ENCODE measurements at places on chromosomes 4 and X.

GRCh38 chr4:58113126-58113525 is 1002.9 kb upstream of the IGFBP7 start:
- DNase-seq, result no peak

GRCh38 chr4:114383721-114384120 is 214.9 kb upstream of the UGT8 start:
- no peak for DNase-seq

GRCh38 chrX:87516717-87517121 is 883 bp upstream of the KLHL4 start:
- DNase-seq, result no peak

DNA sequence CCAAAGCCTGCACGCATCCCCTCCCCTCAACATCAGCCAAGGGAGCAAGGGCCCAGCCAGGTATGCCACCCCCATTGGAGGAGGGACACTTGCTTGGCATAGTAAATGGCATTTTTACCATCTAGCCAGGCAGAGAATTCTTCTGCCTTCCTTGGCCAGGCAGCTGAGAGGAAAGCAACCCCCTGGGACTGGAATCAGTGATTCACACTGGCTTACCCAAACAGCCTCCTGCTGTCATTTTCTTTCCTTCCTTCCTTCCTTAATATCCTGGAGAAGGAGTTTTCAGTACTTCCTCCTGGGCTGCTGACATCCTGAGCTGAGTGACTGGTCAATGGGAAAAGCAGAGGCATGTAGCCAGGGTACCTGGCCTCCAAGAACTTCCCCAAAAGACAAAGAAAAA is 28.6 kb upstream of the KIAA1210 start:
- DNase-seq, result no peak

DNA sequence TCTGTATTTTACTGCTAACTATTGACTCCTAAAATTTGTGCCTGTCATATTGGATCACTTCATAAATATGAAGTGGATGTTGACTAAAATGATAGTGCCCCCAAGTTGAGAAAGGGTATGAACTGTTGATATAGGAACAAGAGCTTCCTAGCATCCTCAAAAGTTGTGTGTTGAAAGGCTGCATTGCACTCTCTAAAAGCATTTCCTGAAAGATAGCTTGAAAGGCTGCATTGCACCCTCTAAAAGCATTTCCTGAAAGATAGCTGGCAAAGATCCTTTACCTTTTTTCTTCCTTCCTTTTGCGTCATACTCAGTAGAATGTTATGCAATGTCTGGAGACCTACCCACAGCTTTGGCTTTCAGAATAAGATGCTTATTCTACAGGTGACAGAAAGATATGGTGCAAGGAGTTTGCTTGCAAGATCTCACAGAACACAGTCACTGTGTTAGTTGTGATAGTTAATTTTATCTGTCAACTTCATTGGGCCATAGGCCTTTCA is 274.6 kb upstream of the GALNTL6 start:
- no peak for DNase-seq

- no peak for DNase-seq
Measured at GRCh38 chrX:12441381-12442128, 303.3 kb downstream of the FRMPD4 start.

- no peak for DNase-seq
Measured at GRCh38 chrX:107549504-107549903, 78.8 kb upstream of the PRPS1 start.

- DNase-seq, result no peak
Measured at GRCh38 chr4:1330761-1331590, 16.0 kb upstream of the UVSSA start.

GRCh38 chrX:18491587-18492340 is 66.4 kb downstream of the CDKL5 start:
- no peak for DNase-seq

DNA sequence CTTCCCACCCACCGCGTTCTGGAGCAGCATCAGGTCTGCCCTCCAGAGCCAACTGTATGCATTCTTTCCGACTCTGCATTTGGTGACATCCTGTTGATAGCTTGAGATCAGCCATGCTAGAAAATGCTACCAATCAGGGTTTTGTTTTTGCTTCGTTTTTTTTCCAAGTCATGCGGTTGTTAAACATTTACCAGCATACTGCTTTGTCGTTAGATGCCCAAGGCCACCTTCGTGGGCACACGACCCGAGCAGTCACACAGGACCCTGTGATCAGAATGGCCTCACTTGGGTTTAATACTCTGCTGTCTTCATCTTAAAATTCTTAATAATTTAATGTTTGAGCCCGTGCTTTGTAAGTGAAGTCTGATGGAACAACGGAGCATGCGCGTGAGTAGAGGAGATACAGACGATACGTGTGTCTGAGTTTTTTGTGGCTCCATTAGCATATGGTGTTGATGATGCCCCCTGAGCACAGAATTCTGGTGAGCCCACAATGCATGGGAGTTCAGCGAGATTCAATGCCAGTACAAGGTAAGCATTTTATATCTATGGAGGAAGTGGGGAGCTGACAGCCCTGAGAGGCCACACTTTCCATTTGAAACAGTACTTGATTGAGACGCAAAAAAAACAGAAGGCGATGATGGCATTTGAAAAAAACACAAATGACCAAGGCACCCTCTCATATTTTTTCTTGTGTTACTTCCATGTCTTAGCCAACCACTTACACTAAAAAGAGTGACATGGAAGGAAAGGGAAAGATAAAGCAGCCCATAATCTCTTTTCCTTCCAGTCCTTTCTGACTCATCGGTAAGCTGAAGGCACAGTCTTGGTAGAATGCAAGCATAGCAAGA is 323.6 kb downstream of the BCOR start:
- DNase-seq, result no peak

DNA sequence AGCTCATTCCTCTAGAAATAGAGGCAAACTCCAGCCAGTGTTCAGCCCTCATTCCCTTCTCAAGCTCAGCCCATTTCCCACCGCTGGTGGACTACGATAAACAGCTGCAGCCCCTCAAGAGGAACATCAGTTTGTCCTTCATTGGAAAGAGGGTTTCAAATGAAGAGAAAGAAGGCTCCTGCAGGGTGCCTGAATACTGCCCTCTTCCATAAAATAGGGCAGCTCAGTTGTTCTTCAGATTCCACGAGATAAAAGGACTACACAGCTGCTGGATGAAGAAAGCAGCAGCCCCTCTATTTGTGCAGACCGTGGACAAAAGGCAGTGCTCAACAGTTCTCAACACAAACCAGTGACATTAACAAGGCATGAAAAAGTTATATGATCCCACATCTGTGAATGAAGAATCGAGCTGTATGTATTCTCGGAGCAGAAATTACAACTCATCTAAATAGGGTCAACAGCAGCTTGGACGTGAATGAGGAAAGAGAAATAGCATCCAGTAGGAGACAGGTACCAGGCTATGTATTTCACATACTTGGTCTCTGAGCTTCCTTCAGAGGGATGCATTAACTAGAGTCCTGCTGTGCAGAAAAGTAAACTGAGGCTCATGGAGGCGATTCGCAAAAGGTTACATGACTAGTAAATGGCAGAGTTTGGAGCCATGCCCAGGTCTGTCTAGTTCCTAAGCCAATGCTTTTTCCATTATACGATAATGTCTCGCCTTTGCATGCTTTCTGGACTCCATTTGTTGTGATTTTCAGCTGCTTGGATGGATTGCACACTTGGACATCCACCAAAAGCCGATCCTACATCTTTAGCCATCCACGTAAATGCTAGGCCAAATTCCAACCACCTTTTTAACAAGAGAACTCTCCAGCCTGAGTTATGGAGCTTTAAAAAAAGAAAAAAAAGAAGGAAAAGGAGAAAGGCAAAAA is 301.2 kb upstream of the PPARGC1A start:
- DNase-seq, result no peak

DNA sequence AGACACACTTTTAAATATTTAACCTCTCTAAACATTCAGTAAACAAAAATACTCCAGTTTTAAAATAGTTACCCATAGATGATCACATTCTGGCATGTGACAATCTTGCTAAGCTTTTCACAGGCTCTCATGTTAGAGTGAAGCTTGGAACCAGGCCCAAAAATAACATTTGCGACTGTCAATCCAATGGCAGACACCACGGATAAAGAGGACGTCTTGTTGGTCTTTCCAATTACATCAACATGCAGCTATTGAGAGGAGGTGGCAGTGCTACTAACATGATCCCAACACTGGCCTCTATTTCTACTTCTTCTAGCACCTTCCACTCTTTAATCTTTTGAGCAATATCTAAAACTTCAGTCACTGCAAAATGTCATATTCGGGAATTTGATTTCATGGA is 970.8 kb upstream of the TENM3 start:
- no peak for DNase-seq

- no peak for DNase-seq
Measured at GRCh38 chrX:153927672-153927921, 1.5 kb upstream of the ARHGAP4 start.

DNA sequence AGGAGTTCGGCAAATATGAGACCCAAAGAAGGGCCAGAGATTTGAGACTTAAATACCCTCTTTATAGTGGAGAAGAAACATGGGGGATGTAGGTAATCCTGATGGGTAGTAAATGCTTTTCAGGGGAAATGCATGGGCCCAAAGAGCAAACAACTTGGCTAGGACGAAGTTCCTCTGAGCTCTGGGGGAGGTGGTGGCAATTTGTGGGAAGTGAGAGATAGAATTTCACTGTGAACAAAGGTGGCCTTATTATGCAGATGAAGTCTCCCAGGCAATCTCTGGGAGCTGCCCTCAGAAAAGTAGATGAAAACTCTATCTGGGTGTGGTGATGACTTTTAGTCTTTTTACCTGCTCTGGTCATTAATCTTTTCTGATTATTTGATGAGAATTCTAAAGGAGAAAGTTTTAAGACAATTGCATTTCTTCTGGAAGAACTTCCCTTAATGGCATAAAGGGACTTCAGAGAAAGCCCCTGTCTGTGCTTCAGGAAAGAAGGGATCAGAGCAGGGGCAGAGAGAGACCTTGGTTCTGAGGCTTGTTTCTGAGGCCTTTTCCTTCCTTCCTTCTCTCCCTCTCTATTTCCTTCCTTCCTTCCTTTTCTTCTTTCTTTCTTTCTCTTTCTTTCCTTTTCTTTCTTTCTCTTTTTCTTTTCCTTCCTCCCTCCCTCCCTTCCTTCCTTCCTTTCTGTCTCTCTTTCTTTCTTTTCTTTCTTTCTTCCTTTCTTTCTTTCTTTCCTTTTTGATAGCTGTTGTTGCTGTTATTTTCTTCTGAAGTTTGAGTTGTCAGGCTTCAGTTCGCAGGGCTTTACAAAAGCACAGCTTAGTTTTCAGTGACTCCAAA is 37.5 kb upstream of the MAOA start:
- no peak for DNase-seq

DNA sequence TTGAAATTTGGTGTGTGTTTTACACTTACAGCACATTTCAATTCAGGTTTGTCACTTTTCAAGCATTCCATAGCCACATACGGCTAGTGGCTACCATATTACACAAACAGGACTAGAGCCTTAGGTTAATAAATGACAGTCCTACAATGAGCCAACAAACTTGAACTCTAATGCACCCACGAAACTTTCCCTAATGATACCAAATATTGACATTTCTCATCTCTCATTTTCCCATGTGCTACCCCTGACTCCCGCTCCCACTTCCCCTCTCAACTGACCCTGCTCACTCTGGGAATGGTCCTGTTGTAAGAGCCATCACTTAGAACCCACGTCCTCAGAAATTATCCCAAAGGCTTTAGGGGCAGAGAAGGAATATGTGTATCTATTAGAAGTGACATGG is 4.9 kb upstream of the TLR10 start:
- no peak for DNase-seq

DNA sequence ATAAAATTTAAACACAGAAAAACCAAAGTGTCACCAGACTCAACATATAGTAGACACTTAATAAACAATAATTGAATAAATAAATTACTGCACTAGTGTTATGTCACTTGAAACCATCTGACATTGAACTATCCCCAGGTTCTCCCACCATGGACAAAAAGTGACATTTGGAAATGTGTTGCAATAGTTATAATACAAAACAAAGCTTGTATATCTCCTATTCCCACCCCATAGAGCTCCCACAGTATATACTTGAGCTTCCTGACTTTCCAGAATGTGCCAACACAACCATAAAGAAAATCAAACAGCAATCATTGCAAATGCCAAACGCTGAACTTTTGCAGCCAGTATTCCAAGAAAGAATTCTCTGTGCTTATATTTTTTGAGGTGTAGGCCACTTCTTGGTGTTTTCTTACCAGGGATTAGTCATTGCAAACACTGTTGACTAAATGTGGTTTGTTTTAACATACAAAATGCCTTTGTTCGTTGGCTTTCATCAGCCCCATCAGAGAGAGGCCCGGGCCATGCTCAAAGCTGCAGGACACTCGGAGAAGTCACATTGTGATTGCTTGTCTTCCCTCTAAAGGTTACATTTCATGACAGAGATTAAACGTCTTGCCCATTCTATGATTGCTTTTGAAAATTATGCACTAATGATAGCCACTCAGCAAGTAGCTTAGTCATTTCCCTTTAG is 33.8 kb downstream of the PPARGC1A start:
- no peak for DNase-seq

GRCh38 chr4:188008377-188008776 is 12.8 kb downstream of the ZFP42 start:
- no peak for DNase-seq

DNA sequence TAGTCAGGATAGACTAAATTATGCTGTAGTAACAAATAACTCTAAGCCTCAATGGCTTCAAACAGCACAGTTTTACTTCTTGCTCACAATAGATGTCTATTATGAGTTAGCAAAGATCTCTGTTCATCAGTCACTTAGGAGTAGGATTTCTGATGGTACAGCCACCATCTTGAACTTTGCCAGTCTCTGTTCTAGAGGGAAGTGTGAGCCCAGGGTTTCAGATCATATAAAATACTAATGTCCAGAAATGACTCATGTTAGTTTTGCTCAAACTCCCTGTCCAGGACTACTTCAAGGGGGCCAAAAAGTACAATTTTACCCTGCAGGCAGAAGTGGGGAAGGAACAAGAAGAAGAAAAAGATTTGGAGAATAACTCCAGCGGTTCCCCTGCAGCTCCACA is 77.1 kb upstream of the LSM6 start:
- no peak for DNase-seq

DNA sequence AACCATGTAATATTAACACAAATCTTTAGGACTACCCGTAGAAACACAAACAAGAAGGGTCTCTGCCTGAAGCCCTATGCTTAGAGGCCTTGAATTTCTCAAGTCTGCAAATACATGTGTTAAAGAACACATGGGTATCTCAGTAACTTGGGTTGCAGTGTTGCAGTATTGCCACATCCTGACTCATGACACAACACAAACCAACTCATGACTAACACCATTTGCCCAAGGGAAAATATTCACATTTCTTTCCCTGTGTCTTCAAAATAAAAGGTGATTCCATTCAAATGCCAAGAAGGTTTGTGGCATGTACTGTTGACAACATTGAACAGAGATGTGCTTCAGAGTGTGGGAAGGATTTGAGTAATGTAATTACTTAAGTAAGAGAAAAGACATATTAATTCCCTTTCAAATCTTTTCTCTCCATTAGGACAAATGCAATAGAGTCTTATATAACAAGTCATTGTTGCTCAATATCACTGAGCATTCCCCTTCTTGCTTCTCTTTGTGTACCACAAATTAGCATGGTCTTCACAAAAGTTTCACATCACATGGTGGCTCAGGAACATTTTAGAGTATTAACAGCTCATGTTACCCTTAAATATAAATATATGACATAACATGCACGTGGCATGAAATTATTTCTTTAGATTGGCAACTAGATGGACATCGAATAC is 487.1 kb downstream of the STPG2 start:
- DNase-seq, result no peak
